Muscle of back (tissue), 13 donors: ENCODE measurements at places on chromosomes 3 and 15. TPM values are rescaled to one million over a fixed set of nuclear protein-coding genes. Genes with fewer than 3 reads are reported as not detected.

The RPP14 gene
- polyA plus RNA-seq: 14.2 TPM

The ARPIN gene
- 14.4 TPM for polyA plus RNA-seq

The GRM7 gene
- 0.08 TPM for polyA plus RNA-seq

The GOLGA6A gene
- polyA plus RNA-seq: 0.10 TPM

The NEK10 gene
- 3.2 TPM for polyA plus RNA-seq

The CFAP91 gene
- polyA plus RNA-seq: 0.48 TPM

The CASR gene
- polyA plus RNA-seq: not detected

The ZIC1 gene
- polyA plus RNA-seq: 7.6 TPM

The SLC28A1 gene
- polyA plus RNA-seq: 0.27 TPM

The SEMA6D gene
- 59.6 TPM for polyA plus RNA-seq
